AG10803 (cell line): ENCODE measurements at places on chromosomes 13 and 19.

DNA sequence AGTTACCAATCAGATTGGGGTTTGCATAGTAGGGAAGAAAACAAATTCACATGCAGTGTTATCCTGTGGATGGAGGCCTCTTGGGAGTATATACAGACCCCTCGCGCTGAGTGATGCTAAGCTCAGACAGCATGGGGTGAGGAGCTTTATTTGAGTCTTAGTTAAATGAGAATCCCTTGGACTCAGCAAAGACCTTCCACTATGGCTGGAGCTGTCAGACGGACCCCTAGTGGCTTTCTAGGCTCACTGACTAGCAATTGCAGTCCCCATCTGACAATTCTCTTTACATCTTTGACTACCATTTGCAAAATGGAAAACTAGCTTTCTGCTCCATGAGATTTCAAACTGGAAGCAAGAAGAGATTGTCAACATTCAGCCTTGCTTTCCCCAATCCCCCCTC, 90.4 kb downstream of the STOML3 start:
- no peak for DNase-seq

- DNase-seq = no peak
Observed at GRCh38 chr13:48939728-48940127, 36.0 kb upstream of the FNDC3A start.

DNA sequence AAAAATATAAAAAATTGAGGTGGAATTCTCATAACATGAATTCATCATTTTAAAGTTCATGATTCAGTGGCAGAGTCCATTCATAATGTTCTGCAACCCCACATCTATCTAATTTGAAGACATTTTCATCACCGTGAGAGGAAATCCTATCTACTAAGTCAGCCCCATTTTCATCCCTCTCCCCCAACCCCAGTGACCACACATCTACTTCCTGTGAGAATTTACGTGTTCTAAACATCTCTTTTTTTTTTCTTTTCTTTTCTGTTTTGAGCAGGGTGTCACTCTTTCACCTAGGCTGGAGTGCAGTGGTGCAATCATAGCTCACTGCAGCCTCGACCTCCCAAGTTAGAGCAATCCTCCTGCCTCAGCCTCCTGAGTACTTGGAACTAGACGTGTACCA, 17.5 kb downstream of the ATCAY start:
- no peak for DNase-seq

DNA sequence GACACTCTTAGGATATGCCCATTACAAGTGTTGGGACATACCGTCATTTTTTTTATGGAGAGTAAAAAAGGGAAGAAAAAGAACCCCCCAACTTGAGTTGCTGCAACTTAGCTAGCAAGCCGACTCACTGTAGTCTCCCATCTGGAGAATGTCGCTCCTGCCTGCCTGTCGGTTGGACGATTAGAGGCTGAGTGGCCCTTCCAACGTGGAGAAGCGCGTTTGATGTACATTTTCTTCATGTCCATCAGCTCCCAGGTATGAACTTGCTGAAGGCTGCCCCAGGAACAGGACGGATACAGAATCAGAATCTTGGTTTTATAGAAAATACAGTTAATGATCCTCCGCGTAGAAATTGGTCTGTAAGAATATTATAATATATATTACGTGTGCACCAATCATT, 189.0 kb upstream of the SOX1 start:
- no peak for DNase-seq

DNA sequence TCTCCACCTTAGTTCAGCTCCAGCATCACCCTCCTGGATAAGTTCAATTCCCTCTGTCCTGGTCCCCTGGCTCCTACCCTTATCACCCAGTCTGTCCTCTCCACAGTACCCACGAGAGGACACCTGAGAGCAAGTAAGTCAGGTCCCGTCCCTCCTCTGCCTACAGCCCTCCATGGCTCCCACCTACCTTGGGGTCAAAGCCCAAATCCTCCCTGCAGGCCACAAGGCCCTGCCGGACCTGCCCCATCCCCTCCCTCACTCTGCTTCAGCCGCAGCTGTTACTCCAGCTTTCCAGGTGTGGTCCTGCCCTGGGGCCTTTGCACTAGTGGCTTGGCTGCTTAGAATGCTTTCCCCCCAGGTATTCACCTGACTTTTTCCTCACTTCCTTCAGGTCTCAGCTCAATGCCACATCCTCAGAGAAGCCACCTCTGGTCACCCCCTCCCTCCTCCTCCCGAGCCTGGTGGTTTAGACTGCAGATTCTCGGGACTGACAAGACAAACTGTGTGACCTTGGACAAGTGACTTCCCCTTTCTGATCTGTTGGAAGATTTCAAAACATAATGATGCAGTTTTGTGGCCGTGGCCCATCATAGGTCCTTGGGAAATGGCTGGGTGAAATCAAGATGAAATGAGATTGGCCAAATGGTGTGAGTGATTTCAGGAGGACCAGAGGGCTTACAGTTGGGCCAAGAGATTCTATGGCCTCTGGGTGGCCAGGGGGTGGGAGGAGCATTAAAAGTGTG, 3.6 kb downstream of the TUBB4A start:
- DNase-seq = no peak

DNA sequence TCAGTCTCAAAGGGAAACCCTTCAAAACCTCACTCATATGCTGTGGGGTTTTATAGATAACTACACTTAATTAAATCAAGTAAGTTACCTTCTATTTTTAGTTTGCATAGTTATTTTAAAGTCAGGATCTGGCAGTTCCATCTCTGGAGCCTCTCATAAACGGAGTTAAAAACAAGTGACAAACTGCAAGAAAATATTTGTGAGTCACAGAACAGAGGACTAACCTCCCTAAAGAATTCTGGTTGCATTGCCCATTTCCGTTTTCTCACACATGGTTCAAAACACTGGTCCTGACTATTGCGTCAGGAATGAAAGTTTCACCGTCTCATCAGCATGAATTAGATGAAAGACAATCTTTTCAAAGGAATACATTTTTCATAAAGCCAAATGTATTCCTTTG, 10.6 kb downstream of the RXFP2 start:
- DNase-seq = peak; percentile 95

GRCh38 chr13:23828086-23828485, 61.1 kb downstream of the MIPEP start:
- no peak for DNase-seq

DNA sequence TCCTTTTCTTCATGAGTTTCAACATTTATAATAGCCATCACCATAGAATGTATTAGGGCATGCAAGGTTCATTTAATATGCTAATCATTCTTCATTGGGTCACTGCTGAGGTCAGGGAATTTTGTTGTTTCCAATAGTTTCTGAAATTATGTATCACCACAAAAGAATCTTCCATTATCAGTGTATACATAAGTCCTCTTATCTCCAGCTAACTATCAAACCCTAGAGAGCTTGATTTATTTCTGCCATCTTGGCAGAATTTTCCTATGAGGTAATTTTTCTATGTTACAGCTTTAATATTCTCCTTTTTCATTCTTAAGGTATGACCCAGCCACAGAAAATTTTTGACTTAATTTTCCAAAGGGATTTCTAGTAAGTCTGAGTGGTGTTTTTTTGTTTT, 415.0 kb upstream of the SLITRK1 start:
- DNase-seq = no peak

- DNase-seq = no peak
Observed at GRCh38 chr13:33263484-33263883, 22.1 kb downstream of the STARD13 start.

GRCh38 chr13:45082964-45083363, 37.3 kb upstream of the GTF2F2 start:
- peak; percentile 91 for DNase-seq

- no peak for DNase-seq
Observed at GRCh38 chr19:14616407-14616806, 33.5 kb downstream of the CLEC17A start.

DNA sequence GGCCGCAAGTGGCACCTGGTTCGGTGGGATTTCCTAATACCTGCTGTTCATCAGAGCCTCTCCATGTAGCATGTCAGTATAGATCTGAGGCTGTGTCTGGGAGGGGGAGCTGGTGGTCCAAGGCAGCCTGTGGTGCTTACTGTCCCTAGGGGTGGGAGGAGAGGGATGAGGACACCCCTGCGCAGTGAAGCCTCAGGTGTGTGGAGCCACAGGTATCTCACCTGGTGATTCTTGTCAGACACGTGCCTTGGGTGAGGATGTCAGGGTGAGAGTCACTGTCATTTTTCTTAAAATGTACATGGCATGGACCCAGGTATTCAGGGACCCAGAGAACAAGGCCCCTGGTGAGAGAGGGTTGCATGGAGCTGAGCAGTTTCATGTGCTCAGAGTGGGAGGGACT, 11.7 kb downstream of the CEACAM4 start:
- DNase-seq = no peak

DNA sequence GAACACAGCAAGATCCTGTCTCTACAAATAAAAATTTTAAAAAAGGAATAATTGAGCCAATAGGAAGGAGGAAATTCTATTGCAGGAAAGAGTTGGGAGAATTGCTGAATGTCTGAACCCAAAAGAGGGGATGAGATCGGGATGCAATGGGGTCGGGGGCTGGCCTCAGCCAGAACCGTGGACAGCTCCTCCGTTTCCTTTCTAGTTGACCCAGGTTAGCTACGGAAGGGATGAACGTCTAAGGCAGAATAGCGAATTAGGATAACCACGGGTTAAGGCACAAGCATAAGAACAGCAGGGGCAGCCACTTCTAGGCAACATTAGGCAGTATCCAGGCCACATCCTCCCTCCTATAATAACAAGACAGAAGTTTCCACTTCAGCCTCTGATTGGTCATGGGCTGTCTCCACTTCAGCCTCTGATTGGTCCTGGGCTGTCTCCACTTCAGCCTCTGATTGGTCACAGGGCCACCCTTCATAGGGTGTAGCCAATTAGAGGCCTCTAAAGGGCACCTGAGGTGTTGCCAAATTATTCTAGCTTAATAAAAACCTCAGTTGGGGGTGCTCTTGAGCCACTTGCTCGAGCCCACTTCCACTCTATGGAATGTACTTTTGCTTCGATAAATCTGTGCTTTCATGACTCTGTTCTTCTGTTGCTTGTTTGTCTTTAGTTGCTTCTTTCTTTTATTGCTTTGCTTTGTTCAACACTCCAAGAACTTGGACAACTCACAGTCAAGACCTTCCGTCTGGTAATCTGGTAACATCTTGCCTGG, 24.9 kb upstream of the TPM4 start:
- no peak for DNase-seq

DNA sequence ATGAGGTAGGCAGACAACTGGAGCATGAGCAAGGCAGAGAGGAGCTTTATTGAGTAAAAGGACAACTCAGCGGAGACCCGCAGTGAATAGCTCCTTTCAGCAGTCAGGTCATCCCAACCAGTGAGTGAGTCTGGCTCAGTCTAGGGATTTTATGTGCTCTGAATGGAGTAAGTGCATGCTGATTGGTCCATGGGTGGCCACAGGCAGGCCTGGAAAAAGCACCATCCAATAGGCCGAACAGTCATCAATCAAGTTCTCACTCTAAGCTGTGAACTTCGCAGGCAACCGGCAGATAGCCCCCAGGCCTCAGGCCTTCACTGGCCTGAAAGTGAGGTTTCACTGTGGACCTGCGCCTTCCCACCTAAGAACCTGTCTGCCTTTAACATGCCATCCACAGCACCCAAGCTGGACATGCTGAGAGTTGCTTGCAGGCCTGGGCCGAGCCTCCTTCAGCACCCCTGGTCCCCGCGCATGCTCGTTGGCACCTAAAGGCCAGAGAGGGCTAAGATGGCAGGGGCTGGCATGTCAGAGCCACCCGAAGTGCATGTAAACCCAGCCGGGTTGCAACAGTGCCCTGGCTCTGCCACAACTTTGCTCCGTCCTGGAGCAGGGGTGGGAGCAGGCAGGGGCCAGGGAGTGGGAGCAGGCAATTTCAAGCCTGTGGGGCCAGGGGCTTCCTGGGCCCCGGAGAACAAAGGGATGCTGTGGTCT, 698.7 kb downstream of the SLITRK1 start:
- DNase-seq = no peak

- DNase-seq = no peak
Observed at GRCh38 chr19:12098040-12098439, 33.5 kb downstream of the ZNF844 start.

GRCh38 chr13:110306340-110306959, 507 bp downstream of the COL4A1 start:
- peak; percentile 54 for DNase-seq

DNA sequence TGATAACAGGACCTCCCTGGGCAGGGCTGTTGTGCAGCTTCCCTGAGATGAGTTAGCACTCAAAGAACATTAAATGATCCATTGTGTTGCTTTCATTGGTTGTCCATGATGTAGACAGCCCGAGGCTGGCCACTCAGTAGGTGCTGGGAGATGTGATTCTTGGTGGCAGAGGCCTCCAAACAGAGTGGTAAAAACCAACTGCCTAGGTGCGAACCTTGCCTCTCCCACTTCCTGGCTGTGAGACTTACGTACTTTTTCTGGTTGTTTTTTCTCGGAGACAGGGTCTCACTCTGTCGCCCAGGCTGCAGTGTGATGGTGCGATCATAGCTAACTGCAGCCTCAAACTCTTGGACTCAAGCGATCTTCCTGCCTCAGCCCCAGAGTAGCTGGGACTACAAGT, 6.2 kb downstream of the SARS2 start:
- DNase-seq = no peak

- peak; percentile 75 for DNase-seq
Observed at GRCh38 chr13:30159446-30159839, 147.9 kb downstream of the KATNAL1 start.

DNA sequence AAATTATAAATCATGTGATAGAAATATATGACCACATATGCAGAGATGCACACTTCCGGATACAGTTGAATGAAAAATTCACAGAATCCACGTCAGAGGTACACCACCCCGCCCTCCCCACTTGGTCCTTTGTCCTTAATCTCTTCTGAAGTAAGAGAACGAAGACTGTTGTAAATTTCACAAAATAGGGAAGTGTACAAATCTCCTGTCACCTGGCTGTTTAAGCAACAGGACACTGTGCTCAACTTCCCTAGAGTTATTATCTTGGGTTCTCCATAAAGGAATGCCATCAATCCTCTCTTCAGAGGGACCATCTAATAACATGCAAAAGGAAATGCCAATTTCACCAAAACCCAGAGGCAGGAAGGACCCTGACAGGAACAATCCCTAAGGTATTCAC, 10.5 kb upstream of the CEACAM6 start:
- DNase-seq = no peak

DNA sequence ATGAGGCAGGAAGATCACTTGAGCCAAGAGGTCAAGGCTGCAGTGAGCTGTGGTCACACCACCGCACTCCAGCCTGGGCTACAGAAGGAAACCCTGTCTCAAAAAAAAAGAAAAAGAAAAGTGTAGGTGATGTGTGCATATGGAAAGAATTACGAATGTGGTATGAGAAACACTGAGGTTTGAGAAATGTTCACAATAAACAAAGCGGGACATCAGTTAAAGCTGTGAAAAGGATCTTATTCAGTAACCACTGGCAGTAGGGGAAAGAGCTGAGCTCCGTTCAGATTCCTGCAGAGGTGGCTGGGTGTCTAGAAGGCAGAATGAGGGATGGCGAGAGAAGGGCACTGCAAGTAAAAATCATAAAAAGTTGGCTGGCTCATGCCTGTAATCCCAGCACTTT, 4.1 kb upstream of the IGSF23 start:
- DNase-seq = peak; percentile 12

- peak; percentile 48 for DNase-seq
Observed at GRCh38 chr19:19342086-19343015, 21.7 kb downstream of the MAU2 start.

DNA sequence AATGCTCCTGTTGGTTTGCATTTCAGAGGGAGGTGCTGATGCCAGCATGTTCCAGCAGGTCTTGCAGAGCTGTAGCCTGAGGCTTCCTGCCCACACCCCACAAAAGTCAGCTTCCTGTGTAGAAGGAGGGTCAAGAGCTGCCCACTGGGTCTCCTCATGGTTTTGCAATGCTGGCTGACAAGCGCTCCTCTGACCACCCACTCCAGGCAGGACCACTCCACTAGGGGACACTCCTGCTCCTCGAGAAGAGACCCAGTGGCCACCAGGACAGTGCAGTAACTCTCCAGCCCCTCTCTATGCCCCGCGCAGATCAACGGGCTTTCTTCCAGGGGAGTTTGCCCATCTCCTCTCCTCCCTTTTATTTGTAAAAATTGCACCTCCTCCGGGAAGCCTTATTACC, 72.9 kb upstream of the UQCRFS1 start:
- no peak for DNase-seq
